ENCODE measurements at places on chromosomes 11 and 22.

GRCh38 chr22:41875531-41876270 lies 39.2 kb downstream of the SHISA8 start:
- DNase-seq: no peak

GRCh38 chr11:87150936-87151335 lies 113.2 kb downstream of the TMEM135 start:
- no peak for DNase-seq

GRCh38 chr22:29914165-29914564 lies 31.2 kb downstream of the MTMR3 start:
- DNase-seq: no peak

DNA sequence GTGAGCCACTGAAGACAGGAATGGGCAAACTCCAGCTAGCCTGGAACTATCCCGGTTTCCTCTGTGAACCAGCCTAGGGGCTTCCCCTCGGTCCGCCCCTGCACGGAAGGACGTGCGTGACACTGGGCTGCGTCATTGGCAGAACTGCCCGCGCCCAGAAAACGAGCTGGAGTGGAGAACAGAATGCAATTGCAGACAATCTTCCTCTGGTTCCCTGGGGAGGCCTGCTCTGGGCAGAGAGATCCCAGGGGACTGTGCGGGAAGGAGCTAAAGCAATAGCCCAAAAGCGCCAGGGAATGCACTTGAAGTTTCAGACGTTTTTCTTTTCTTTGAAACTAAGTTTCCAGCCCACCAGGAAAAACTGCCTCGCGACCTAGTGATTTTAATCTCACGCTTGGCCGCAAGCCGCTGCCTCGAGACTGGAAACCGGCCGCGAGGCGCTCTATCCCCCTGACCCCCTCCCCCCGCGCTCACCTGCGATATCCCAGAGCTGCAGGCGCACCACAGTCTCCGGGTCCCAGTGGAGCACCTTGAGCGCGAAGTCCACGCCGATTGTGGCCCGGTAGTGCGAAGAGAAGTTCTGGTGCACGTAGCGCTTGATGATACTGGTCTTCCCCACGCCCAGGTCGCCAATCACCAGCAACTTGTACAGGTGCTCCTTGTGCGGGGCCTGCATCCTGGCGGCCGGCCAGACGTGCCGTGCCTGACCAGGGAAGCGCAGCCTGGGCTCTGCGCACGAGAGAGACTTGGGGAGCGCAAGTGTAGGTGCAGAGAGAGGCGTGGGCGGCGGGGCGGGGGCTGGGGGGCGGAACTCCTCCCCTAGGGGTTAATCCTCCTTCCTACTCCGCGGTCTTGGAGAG lies at the start of gene RAB38:
Gene RAB38, minus strand, starts transcription at position 735 of the 860 bp plus-strand sequence. Its CDS starts 59 bp downstream, at position 676.
- peak; percentile 60 for DNase-seq

DNA sequence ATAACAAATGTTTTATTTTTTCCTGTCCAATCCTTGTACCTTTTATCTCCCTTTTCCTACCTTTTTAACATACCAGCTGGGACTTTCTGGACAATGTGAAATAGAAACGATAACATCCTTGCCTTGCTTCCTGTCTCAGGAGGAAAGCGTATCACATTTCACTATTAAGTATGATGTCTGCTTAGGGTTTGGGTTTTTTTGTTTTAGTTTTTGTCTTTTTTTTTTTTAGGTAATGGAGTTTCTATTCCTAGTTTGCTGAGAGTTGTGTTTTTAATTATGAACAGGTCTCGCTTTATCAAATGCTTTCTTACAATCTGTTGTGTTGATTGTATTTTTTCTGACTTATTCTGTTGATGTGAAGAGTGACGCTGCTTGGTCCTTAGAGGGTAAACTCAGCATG lies 64.2 kb upstream of the KCNQ1OT1 start:
- no peak for DNase-seq

DNA sequence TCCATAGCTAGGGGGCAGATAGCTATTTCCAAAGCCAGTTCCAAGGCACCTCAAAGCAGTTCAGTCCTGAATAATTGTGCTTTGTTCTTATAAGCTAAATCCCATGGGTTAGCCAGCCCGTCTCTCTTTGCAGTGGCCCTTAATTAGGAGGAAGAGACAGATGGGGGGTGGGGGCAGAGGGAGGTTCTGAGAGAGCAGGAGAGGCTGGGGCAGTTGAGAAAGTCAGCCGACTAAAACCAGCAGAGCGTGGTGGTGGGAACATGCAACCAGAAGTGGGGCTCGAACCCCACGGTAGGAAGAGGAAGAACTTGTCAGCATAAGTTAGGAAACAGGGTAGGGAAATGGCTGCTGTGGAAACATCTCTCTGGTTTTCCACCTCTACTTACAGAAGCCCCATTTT lies 10.9 kb upstream of the SCN4B start:
- no peak for DNase-seq

GRCh38 chr11:108197351-108197750 lies 25.1 kb downstream of the NPAT start:
- no peak for DNase-seq

DNA sequence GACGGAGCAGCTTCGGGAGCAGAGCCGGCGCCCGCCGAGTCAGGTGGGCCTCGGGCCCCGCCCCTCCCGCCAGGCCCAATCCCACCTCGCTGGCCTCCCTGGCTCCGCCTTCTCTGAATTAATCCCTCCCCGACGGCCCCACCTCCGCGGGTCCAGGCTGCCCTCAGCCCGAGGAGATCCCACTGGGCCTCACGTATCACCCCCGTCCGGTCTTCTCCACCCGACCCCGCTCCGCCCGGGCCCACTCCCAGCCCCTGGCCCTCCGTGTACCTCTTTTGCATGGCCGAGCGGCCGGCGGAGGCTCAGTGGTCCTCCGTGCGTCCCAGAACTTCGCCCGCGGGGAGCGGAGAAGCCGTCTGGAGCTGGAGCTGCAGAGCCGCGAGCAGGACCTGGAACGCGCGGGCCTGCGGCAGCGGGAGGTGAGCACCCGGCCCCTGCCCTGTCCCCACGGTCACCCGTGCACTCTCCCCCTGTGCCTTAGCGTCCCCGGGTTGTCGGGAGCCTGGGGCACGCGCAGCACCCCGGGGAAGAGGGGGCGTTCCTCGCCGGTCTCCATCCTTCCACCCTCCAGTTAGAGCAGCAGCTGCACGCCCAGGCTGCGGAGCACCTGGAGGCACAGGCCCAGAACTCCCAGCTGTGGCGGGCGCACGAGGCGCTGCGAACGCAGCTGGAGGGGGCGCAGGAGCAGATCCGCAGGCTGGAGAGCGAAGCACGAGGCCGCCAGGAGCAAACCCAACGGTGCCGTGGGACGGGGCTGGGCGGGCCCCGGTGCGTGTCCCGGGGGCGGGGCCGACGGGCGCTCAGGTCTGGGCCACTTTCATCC lies 2.2 kb upstream of the CD151 start:
- no peak for DNase-seq
